DMS53 (cell line): ENCODE measurements at places on chromosomes 3 and 15.

- no peak for DNase-seq
These were observed 13.8 kb downstream of the XYLB start for GRCh38 chr3:38360345-38360744.

DNA sequence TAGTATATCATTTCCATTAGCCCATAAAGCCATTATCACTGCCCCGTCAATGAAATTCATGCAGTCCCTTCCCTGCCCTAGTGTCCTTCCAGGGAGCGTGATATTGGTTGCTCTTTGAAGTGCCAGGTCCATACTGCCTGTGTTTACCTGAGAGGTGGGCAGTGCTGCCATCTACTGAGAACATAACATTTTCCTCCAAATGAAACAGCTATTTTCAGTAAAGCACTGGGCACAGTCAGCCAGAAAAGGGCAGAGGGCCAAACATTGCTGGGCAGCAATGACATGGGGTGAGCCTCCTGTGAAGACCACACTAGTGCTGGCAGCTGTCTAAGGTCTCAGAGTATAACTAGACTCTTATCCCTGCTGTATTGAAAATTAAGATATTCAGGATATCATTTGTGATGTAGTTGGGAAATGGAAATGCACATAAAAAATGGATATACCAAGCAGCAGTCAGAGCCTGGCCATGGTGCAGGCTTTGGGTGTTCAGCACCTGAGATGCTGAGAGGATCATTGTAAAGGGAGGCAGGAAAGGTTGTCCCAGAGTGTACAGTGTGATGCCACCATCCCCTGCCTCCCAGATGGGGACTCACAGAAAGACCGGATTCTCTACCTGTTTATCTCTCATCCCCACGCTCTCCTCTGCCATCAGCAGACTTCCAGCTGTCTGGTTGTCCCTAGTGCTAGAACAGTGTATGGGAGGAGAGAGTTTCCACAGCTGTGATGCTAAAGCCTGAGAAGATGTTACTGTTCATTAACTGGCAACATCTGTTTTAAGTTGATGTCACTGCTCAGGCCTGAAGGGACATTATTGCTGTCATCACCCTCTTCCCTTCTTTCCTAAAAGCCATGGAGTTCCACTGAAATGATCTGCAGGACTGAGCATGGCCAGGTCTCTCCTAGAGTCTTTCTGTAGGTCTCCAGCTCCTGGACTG is 108.8 kb downstream of the ARNT2 start:
- peak; percentile 57 for DNase-seq

GRCh38 chr15:73800662-73801345 is 47.7 kb upstream of the INSYN1 start:
- DNase-seq = peak; percentile 16

GRCh38 chr15:38145651-38146111 is 107.0 kb upstream of the SPRED1 start:
- no peak for DNase-seq

- DNase-seq = no peak
These were observed 5.6 kb upstream of the ROPN1 start for GRCh38 chr3:123997543-123997942.

GRCh38 chr15:68152342-68152741 is 52.8 kb downstream of the CALML4 start:
- DNase-seq = no peak

GRCh38 chr3:15539066-15539465 is 17.6 kb upstream of the COLQ start:
- no peak for DNase-seq

DNA sequence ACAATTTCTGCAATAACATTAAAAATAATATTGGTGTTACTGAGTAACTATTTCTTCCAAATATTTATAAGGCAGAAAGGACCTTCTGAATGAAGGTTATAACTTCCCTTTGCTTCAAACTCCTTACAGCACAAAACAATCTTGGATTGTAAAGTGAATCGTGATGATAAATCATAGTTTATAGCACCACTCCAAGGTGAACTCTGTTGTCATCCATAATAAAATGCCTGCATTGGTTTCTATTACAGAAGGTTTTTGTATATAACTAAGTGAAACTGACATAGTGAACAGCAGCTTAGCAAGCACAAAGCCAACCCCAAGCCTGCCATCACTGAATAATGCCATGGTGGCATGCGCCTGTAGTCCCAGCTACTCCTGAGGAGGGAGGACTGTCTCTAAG is 86.3 kb downstream of the MME start:
- no peak for DNase-seq
